ENCODE measurements at places on chromosomes 1 and 21.

DNA sequence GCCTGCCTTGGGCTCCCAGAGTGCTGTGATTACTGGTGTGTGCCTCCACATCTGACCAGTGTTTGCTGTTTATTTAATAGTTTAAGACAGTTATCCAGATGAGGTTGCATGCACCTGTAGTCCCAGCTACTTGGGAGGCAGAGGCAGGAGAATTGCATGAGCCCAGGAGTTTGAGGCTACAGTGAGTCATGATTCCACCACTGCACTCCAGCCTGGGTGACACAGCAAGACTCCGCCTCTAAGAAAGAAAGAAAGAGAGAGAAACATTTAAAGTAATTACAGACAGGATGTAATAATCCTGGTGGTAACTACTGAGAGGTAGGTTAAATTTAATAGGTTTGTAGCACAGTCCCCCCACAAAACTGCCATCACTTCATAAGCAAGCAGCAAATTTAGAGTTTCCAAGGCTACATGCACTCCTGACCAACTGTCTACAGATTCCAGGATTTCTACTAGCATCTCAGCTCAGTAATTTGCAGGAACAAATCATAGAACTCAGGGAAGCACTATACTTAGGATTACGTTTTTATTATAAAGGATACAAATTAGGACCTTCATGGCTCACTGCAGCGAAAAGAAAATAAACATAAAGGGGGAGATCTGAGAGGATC lies 89.6 kb downstream of the PKN2 start:
- no peaks in the 10 kb centered on the region for H3K4me1 ChIP-seq
- H3K36me3 ChIP-seq = peaks cover 43% of the 10 kb centered on the region
- DNase-seq = no peak
- H3K4me3 ChIP-seq = no peak overlapping the region

- H3K4me3 ChIP-seq = no peak overlapping the region
- no peak for DNase-seq
- H3K4me1 ChIP-seq = no peaks in the 10 kb centered on the region
- no peak overlapping the region for H3K27ac ChIP-seq
These were observed 48.9 kb upstream of the SLC2A1 start for GRCh38 chr1:43007377-43008114.

DNA sequence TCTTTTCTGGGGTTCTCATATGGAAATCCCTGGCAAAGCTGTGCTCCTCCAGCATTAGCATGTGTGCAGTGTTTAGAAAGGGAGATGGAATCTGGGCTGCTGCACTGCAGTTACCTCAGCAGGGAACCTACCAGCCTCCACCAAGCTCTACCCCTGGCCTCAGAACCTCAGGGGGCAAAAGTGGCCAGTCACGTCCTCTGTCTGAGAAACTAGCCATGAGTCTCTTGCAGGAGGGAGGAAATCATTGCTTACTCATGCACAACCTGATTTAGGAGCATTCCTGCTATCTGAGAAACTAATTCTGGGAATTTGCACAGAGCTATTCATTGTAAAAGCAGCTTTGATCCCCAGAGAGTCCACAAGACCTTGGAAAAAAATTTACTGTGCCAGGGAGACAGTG lies 80.6 kb upstream of the IPO9 start:
- H3K4me3 ChIP-seq = no peak overlapping the region
- no peaks in the 10 kb centered on the region for H3K27me3 ChIP-seq
- H3K4me1 ChIP-seq = no peaks in the 10 kb centered on the region
- DNase-seq = no peak
- H3K36me3 ChIP-seq = no peaks in the 10 kb centered on the region

GRCh38 chr1:112614460-112615065 lies 4.4 kb downstream of the ST7L start:
- H3K36me3 ChIP-seq = peaks cover 18% of the 10 kb centered on the region
- DNase-seq = no peak
- no peak overlapping the region for H3K27ac ChIP-seq
- peaks cover 4% of the 10 kb centered on the region for H3K4me1 ChIP-seq

GRCh38 chr1:232471250-232471649 lies 158.7 kb downstream of the SIPA1L2 start:
- no peak for DNase-seq
- H3K36me3 ChIP-seq = no peaks in the 10 kb centered on the region
- no peaks in the 10 kb centered on the region for H3K27me3 ChIP-seq
- H3K4me1 ChIP-seq = no peaks in the 10 kb centered on the region
